ENCODE measurements at places on chromosomes 5 and 9. TPM values are rescaled to one million over a fixed set of nuclear protein-coding genes. Genes with fewer than 3 reads are reported as not detected.

- no peak for DNase-seq
Measured at GRCh38 chr5:113302120-113302519, 132.7 kb downstream of the TSSK1B start.

DNA sequence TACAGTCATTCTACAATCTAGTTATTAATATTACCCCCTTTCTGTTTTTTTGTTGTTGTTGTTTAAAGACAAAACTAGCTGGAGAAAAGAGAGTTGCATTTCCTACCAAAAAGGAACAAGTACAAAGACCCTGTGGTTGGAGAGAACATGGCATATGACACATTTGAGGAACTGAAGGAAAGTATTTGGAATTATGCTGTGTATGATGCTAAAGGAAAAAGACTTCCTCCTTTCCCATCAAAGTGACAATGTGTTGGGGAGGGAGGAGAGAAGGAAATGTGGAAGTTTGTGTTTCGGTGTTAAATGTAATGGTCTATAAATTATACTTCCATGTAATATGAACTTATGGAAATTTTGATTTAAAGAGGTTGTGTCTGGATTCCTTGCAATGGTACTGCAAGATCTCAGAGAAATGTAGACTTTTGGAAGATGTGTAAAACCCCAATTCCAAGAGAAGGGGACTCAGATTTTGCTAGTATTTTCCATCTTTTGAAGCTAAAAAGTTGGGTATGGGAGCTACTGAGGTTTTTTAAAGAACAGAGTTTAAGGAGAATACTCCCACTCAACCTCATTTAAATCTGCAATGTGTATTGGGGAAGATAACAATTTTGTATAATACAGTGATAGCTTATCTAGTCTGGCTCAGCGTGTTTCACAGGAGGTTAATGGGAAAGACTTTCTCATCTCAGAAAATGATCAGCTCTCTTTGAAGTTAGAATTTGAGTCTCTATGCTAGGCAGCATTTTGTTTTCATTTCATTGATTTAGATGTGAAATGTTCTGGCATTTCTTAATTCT is 15.4 kb upstream of the TNFSF8 start:
- no peak for DNase-seq

DNA sequence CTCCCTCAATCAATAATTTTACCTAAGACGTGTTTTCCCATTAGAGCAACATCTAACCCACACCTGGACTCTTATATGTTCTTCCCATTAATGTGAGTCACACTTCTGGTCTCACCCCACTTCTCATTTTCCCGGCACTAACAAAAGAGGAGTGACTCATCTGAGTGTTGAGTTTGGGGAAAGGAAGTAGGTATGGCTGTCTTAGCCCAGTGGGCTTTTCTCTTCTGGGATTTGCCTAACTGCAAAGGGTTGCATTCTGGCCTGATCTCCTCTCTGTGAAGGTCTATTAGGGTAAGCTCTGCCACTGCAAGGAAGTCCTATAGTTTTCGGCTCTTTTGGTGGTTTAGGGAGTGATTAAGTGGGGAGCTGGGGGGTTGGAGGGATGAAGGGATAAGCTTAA is 195.6 kb downstream of the KIAA0825 start:
- no peak for DNase-seq

GRCh38 chr9:135141183-135141774 is 53.8 kb downstream of the OLFM1 start:
- no peak for DNase-seq

GRCh38 chr5:172689801-172690200 is 48.7 kb downstream of the NEURL1B start:
- DNase-seq: no peak

GRCh38 chr5:175377816-175378215 is 66.2 kb downstream of the DRD1 start:
- DNase-seq: no peak

DNA sequence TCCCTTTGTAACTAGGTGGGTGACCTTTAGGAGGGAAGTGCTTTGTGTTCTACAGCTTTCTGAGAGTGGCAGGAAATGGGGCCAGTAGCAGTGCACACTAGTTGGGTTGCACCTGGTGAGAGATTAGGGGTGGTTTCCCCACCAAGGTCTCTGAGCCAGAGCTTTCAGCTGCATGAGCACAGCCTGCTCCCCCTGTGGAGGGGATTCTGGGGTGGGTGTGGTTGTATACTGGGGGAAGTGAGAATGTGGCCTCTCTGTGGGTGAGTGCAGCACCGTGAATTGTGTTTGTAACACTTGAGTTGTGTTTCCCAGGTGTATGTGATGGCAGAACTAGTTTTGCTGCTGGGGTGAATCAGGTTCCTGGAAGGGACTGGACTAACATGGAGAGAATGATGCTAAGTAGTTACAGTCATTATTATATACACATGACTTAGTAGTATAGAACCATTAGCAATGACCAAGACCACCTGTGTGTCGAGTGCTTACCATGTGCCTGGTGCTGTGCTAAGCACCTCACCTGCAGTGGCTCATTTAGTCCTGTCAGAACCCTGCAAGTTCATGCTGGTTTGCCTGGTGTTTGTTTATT is 11.8 kb upstream of the CXXC5 start:
- DNase-seq: no peak

DNA sequence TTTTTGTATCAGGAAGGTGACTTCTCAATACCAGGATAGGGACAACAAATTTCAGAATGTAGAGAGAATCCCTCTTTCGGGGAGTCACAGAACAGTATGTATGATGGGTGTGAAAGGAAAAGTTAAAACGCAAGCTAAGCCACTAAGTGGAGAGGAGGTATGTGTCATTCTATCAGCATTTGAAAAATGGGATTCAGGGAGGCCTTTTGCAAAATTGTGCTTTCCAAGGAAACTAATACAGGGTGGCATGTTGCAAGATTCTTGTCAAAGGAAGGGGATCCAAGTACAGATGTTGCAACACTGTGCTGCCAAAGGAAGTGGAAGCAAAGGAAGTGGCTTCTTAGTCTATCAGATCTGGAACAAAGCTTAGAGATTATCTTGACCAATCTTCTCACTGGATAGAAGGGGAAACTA is 12.6 kb upstream of the TNIP1 start:
- peak; percentile 39 for DNase-seq

DNA sequence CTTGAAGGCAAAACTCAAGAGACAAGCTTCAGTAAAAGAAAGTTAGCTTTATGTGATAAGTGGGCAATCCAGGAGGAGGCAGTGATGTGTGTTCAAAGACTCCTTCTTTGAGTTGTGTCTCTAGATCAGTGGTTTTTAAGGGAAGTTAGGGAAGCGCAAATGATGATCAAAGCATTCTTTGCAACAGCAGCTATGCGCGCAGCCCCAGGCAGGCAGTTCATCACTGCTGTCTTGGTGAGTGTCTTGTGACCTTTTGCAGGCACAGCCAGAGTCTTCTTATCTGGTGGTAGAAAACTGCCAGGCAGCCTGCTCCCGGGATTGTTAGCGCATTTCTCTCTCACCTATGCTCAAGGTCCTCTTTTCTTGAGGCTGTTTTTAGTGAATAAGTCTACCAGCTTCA is 40.3 kb upstream of the CLK4 start:
- DNase-seq: no peak

GRCh38 chr5:77316871-77317661 is 106.6 kb downstream of the PDE8B start:
- no peak for DNase-seq

GRCh38 chr5:143319437-143320227 is 83.9 kb downstream of the NR3C1 start:
- DNase-seq: no peak

Gene AIF1L
- 4.2 TPM for total RNA-seq

Gene SGCD
- not detected for total RNA-seq

Gene CSF1R
- not detected for total RNA-seq

Gene HTR4
- total RNA-seq: not detected

Gene CMYA5
- 0.29 TPM for total RNA-seq

All from NCI-H460 (cell line).